ENCODE measurements at places on chromosomes 13 and 19.

GRCh38 chr19:1115646-1116420 is 12.0 kb downstream of the GPX4 start:
- no peak for DNase-seq

- peak; percentile 60 for DNase-seq
Observed at GRCh38 chr19:9406798-9407352, 28.5 kb downstream of the ZNF266 start.

GRCh38 chr13:28544026-28544425 is 49.1 kb upstream of the FLT1 start:
- no peak for DNase-seq

- DNase-seq: no peak
Observed at GRCh38 chr13:108959234-108959633, 329.8 kb downstream of the MYO16 start.

DNA sequence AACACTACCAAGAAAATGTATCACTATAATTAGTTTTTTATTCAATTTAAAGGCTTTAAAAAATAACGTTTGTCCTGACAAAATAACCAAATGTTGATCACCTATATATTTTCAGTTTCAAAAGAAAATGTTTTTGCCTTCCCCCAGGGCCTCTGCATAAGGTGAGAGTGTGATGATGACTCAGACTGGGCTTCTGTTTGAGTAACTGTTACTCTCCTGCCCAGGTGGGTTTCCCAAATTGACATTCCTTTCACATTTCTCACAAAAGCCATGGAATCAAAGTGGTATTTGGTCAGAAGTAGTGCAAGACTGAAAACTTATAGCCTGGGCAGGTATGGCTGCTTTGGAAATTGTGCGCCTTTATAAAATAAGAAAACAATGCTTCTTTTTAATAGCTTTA is 180.6 kb downstream of the COG6 start:
- DNase-seq: peak; percentile 17

DNA sequence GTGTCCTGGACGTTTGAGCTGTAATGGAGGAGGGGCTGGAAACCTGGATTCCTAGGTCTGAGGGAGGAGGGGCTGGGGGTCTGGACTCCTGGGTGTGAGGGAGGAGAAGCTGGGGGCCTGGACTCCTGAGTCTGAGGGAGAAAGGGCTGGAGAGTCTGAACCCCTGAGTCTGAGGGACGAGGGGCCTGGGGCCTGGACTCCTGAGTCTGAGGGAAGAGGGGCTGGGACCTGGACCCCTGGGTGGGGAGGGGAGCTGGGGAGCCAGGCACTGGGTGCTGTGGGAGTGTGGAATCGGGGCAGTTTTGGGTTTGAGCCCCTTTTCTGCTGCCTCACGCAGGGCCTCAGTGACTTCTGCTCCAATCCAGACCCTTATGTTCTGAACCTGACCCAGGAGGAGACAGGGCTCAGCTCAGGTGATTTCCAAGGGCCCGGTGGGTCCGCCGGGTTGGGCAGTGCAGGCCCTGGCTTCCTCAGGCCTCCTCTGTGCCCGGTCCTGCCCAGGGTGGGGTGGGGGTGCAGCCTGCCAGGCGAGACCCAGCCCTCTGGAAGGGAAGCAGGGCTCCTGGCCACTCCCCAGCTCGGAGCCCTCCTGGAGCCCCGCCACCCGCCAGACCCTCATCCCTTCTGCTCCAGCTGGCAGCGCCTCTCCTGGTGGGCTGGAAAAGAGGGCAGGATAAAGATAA is 14.4 kb downstream of the TTYH1 start:
- no peak for DNase-seq

GRCh38 chr19:16141043-16141442 is 2.4 kb upstream of the HSH2D start:
- DNase-seq: peak; percentile 57

GRCh38 chr19:40650749-40651305 is 39.6 kb downstream of the NUMBL start:
- no peak for DNase-seq

- no peak for DNase-seq
Observed at GRCh38 chr13:100388923-100389322, 199.7 kb downstream of the GGACT start.

GRCh38 chr13:28324181-28324789 is 170.6 kb downstream of the FLT1 start:
- DNase-seq: peak; percentile 82

DNA sequence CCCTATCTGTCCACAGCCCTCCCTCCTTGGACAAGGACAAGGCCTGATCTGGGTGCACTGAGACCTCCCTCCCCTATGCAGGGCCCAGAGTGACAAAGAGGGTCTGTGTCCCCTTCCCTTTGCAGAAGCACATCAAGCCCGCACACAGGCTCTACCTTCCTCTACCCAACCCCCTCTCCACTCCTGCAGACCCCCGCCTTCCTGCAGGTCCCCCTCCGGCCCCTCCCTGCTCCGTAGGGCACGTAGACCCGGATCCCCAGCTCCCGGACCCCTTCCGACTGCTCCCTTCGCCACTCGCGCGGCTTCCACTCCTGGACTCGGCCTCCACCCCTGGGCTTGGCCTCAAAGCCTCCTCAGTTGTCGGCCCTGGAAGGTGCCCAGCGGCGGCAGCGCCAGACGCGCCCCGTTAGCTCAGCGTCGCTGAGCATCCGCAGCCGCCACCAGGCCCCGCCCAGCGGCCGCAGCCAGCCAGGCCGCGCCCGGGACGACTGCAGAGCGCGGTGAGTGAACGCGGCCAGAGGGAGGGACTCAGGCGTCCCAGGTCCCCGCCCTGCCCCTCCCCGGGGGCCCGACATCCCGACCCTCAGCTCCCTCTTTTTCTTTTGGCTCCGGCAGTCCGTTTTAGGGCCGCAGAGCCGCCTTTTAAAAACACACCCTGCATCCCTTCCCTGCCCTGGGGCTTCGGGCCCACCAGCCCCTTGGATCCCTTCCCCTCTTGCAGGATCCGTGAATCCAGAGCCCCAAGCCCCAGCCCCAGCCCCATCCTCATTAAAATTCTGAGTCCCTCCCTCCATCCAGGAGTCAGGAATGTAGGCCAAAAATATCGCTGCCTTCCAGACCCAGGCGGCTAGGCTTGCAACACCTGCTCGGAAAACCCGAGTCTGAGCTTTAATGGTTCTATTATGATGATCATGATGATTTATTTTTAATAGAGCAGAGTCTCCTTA is 1.5 kb upstream of the MYADM start:
- DNase-seq: peak; percentile 82

- DNase-seq: peak; percentile 67
Observed at GRCh38 chr13:46165485-46166223, 16.3 kb downstream of the LCP1 start.

GRCh38 chr19:39516270-39516669 is 1.3 kb downstream of the SELENOV start:
- DNase-seq: no peak

DNA sequence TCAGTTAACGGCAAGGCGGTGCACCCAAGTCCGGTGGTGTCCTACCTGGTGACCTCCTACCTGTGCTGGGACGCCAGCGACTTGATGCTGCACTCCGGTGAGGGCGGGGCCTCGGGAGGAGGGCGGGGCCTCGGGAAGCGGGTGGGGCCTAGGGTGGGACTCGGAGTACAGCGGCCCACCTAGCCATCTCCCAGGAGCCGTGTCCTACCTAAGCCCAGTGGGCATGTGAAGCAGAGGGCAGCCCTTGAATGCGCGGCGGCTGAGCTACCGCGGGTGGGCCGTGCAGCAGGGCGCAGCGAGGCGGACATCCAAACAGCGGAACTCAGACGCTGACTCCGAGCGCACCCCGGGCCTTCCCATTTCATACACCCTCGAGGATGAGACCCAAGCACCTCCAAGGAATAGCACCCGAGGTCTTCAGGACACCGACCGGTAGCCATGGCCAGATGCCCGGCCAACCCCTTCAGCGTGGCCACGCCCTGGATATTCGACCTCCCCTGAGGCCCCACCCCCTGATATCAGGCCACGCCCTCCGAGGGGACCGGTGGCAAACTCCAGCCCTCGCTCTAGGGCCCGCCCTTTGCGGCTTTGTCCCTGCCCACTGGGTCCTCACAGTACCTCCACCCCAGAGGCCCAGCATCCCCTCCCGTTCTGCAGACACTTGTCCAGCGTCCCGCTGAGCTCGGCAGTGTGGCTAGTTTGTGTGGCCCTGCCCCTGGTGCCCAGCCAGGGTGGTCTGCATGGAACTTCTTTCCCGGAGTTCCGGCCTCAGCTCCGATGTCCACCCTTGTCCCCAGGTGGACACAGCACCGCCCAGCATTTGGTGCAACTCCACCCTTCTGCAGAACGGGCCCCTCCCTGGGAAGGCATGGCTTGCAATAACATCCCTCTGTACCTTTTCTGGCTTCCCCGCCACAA is 5.4 kb downstream of the KLK1 start:
- peak; percentile 90 for DNase-seq

DNA sequence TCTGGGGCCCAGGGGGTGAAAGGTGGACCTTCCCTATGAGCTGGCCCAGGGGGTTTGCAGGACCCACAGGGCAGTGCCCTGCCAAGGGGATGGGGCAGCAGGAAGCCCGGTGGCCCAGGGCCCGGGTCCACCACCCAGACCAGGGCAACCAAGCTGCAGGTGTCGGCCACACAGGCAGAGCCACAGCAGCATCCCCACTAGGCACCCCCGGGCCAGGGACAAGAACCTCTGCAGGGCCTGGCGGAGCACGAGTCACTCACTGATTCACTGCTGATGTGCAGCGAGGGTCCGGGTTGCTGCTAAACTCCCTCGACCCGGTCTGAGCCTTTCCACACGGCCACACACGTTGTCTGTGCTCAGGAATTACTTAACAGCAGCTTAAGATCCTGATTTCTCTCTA is 8.8 kb downstream of the FZR1 start:
- no peak for DNase-seq

DNA sequence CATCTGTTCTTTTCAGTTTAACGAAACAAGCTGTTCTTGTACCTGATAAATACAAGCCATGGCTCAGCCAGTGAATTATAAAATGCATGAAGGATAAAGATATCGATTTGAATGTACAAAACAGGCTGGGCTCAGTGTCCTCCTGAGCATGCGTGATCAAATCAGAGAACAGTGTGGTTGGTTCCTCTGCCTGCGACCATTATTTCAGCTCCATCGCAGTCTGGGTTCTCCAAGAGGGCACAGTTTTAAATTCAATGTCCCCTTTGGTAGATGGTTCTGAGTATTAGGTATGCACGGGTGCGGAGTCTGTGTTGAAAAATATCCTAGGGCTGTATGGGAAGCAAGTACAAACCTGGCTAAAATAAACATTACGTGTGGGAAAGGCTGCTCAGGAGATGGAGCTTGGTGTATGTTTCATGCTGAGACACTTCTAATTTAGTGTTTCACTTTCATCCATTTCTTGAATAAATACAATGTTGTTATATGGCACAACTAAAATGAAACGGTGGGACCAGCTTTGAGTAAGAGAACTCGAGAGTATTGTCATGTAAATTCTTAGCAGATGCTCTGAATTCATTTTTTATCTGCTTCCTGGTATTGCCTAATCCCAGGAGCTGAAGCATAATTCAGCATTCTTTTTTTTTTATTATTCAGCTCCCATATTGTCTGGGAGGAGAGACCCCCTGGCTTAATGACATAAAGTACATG is 458.7 kb downstream of the MYO16 start:
- no peak for DNase-seq

- no peak for DNase-seq
Observed at GRCh38 chr19:41617941-41618730, 8.7 kb downstream of the CEACAM4 start.

GRCh38 chr13:20974981-20975585 is 72.5 kb upstream of the XPO4 start:
- no peak for DNase-seq

- no peak for DNase-seq
Observed at GRCh38 chr19:7908742-7909461, 5.2 kb downstream of the MAP2K7 start.

DNA sequence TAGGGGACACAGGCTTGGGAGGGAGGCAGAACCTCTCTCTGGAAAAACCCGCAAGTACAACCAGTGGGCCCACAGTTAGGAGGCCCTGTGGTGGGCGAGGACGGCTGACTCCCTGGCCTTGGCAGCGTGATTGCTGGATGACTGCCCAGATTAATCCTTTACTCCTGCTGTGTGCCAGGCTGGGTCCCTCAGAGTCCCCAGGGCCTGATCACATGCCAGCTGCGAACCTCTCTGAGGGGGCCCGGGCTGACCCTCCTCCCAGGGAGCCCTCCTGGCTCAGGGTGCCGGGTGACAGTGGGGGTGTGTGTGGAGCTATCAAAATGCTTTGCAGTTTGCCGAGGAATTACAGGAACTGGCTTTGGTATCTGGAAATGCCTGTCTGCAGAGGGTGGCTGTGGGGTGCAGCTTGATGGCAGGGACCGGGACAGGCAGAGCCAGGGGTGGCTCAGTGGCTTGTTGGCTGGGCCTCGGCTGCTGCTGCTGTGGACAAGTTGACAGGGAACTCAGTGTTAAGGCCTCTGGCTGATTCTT is 48.9 kb downstream of the DNM2 start:
- DNase-seq: no peak

- DNase-seq: no peak
Observed at GRCh38 chr19:38728752-38729541, 15.3 kb downstream of the CAPN12 start.

DNA sequence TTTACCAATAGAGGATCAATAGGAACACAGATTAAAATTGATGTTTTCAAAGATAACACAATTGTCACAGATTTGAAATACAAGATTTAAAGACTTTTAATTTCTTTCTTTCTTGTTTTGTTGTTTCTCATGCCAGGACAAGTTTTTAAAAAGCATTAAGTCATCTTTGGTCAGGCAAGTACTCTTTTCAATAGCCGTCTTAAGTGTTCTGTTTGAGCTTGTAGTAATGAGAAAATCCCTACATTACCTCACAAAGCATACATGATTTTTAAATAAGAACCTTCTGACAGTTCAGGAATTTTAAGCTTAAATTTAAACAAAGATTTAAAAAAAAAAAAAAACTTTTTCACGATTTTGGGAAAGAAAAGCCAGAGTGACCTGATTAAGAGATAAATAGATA is 216.3 kb upstream of the PRR20A start:
- DNase-seq: no peak

GRCh38 chr19:46271481-46272197 is 25.2 kb upstream of the HIF3A start:
- DNase-seq: no peak

DNA sequence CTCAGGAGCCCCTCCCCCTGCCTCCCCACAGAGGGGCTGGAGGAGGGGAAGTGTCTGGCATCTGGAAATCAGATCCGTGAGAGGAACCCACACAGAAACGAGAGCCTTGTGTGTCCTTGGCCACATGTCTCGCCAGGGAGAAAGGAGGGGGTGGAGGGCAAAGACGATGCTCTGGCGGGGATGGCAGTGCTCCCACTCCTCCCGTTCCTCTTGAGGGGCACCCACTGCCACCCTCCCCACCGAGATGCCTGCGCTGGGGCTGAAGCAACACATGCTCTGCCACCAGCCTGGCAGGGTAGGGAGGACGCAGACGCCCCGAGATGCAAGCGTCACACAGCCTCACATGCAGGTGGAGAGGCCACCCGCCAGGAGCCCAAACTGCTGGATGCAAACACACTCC is 2.8 kb downstream of the ADGRL1 start:
- no peak for DNase-seq

- no peak for DNase-seq
Observed at GRCh38 chr13:59229401-59229800, 934.3 kb downstream of the DIAPH3 start.

- no peak for DNase-seq
Observed at GRCh38 chr19:1102407-1103131, 1.2 kb upstream of the GPX4 start.

GRCh38 chr19:30593975-30594745 is 222.0 kb downstream of the ZNF536 start:
- no peak for DNase-seq

- no peak for DNase-seq
Observed at GRCh38 chr19:5144545-5145179, 175.7 kb downstream of the KDM4B start.

Measured in GM13977 (cell line).